ENCODE measurements at places on chromosomes 3 and 15. TPM values are rescaled to one million over a fixed set of nuclear protein-coding genes. Genes with fewer than 3 reads are reported as not detected.

GRCh38 chr15:93043621-93044300 lies 45.2 kb downstream of the RGMA start:
- peak; percentile 48 for DNase-seq

DNA sequence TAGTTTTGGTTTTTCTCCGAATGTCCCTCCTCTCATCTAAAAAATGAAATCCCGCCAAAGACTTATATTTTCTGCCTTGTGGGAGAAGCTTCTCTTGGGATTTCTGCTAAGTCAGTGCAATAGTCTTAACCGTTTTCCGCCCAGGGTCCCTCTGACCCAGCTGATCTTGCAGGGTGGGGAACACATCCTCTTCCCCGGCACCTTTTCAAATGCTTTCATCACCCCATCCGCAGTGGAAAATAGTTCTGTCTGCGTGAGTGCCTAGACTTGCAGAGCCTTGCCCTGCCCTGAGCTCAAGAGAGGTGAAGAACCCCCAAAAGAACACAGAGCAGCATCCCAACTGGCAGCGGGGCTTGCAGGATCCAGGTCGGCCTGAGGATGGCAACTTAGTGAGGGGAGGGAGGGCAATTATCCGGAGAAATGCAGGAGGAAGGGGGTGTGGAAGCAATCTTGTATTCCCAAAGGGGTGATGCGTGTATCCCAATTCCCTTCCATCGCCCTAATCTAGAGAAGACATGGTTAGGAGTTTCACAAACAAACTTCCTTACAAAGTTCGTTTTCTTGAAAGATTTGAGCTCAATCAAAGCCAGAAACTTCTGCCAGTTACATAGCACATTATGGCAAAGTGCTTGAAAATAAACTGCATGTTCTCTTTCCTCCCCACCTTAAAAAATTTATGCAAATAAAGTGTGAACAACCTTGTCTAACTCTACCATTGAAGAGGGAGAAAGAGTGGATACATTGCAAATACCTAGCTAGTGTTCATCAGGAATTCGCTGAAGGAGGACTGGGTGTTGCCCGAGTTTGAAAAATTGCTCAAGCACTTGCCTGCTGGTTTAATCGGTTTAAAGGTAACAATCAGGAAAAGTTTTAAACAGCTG lies 79.9 kb downstream of the NR2F2 start:
- no peak for DNase-seq

DNA sequence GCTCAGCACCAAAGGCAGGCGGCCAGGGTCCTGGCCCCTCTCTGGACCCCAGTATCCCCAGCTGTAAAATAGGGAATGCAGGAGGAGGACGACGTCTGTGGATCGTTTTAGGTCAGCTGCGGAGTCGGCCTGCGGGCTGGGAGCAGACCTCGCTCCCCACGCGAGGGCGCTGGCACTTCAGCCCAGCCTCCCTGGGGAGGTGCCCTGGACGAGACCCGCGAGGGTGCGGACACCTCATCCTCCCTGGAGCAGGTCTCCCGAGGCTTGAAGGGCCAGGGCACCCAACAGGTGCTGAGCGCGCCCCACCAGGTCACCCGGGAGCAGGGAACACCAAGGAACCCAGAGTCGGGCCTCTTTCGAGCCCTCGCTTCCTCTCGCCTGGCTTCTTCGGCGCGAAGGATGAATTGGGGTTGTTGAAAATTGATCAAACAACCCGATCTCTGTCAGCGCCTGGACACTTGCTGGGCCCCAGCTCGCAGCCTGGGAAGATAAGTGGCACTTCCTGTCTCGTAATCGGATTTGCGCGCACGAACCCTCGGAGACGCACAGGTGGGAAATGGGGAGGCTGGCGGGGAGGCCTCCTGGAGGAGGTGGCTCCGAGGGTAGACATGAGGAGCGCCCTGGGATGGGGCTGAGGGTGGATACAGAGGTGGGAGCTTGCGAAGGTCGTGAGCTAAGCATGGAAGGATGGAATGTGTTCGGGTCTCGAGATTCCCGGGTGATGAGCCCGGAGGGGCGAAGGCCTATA lies 588 bp upstream of the VIPR1 start:
- peak; percentile 53 for DNase-seq

- DNase-seq, result peak; percentile 94
These were observed at the start of gene ACTC1 for GRCh38 chr15:34795267-34796081. Gene ACTC1, minus strand, starts transcription at chr15:34795549. Its CDS starts 741 bp downstream, at chr15:34794808.

- DNase-seq, result no peak
These were observed 25.4 kb downstream of the DENND4A start for GRCh38 chr15:65766422-65767263.

DNA sequence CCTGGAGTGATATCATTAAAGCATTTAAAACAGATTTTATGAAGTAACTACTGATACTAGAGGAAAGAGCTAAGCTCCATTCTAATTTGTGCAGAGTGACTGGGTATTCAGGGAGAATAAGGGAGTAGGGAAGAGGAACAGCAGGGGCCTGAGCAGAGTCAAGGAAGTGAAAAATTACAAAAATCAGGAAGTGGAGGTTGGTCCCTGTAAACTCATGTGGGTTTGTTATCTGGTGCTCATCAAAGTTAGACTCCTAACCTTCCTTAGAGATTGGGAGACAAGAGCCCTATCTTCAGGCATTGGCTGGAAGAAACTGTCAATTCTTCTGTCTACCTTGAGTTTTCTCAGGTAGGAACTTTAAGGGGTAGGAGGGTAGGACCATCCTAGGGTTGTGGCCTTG lies 82.5 kb downstream of the NEK11 start:
- no peak for DNase-seq

DNA sequence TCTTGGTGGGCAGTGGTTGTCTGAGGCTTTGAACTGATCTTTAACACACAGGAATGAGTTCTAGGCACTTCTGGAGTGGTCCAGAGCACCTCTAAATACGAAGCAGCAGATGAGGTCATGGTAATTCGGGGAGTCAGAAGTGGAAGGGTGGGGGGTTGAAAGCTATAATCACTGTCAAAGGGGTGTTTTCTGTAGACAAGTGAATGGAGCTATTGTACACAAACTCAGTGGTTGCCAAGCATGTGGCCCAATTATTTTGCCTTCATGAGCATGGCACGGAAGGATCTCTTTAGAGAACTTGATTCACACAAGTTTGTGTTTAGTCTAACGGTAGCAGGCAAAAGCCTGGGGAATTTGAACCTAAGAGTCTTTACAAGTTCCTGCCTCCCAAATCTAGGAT lies 6.3 kb downstream of the FRMD5 start:
- no peak for DNase-seq

- no peak for DNase-seq
These were observed 5.1 kb downstream of the DUOX1 start for GRCh38 chr15:45134682-45135604.

DNA sequence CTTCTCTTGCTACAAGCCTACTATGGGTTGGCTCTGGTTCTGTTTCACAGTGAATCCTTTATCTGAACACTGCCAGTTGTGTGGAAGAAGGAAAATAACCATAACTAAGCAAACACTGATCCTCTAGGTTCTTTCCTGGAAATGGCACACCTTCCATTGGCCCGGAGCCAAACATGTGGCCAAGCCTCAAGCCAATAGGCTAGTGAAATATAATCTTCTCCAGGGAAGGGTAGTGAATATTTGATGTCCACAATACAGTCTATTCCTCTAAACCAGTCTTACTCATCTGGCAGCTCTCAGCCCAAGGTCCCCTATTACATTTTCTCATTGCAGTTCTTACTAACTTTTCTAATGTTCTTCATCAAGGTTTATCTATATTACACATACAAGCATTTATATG lies 921.3 kb downstream of the TUSC7 start:
- DNase-seq, result no peak

- no peak for DNase-seq
These were observed 219.0 kb downstream of the SHQ1 start for GRCh38 chr3:72629191-72629631.

- no peak for DNase-seq
These were observed 139.1 kb downstream of the SRGAP3 start for GRCh38 chr3:9110316-9110715.

GRCh38 chr3:98806521-98806920 lies 43.4 kb downstream of the ST3GAL6 start:
- no peak for DNase-seq

DNA sequence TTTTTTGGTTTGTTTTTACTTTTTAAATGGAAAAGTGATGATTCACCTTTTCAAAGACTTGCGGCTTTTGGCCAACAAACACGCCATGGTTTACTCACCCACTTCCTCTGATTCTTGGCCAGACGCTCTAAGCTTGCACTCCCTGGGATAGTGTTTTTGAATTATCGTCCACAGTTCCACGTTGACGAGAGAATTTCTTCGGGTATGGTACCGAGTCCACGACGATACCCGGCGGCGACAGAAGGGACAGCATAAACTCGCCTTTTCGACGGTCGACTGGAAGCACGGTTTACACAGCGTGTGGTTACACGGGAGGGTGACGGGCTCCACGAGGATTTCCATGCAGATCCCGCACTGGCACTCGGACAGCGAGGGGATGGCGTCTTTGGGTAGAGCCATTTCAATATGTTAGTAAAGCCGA lies 783 bp downstream of the RNF168 start:
- peak; percentile 44 for DNase-seq

- DNase-seq, result no peak
These were observed 29.2 kb downstream of the CPN2 start for GRCh38 chr3:194321693-194322640.

DNA sequence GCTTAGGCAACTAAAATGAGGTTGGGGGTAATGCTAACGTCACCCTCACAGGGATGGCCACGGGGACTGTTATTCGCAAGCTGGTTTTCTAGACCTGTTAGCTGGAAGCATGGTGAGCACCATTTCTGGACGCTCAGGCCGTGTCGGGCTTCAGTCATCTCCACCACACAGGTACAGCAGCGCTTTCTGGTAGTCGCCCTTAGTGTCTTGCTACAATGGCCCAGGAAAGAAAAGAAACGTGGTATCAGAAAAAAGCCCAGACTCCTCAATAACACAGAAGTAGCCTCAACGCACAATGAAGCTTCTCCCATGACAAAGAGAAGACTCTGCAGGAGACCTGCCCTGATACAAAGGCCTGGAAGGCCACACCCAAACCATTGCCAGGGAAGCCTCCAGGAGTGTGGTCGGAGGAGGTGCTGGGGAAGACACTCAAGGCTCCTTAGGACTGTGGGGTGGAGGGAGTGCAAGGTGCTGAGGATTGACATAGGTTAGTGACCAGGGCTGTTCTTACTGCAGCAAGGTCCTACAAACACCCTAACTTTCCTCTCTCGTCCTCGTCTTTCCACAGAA lies 50.2 kb downstream of the ANXA2 start:
- DNase-seq, result no peak

DNA sequence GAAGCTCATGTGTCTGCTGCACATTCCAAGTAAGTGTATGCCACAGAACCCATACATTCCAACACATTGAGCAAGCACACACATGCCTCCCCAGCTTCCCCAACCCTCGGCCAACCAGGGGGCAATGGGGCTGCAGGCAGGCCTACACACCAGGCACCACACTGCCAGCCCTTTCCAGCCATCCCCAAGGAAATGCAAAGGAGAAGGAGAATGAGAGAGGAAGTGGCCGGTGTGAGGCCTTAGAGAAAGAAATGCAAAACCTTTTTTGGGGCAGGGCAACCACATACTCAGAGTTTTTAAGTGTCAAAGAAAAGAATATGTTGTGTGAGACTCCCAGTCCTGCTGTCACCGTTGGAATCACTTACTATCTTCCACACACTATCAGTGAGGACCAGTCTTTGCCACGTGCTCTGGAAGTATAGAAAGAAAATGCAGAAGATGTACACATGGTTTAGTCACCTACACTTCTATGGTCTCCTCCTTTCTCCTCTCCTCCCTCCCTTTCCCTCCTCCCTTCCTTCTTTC lies 11.1 kb downstream of the IGF2BP2 start:
- DNase-seq, result no peak

- DNase-seq, result no peak
These were observed 63.0 kb downstream of the CHSY1 start for GRCh38 chr15:101188637-101189408.

DNA sequence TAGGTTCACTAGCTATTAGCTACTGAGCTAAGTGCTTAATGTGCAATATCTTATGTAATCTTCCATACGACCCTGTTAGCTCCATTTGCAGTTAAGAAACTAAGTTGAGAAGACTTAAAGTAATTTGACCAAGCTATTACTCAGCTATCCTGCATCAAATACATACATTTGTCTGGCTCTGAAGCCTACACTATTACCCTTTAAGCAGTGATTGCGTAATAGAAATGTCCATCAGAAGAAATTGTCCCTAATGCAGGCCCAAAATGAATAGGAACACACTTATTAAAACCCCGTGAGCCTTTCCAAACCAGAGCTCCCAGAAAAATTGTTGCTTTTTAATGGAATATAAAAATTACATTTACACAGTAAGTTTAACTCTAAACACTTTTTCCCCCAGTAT lies 5.3 kb upstream of the MYO1E start:
- no peak for DNase-seq

GRCh38 chr3:52036222-52036694 lies 20.1 kb downstream of the DUSP7 start:
- DNase-seq, result no peak

- no peak for DNase-seq
These were observed 6.0 kb downstream of the GABRR3 start for GRCh38 chr3:98029083-98029482.

- DNase-seq, result no peak
These were observed 56.9 kb downstream of the LRCH3 start for GRCh38 chr3:197847866-197848401.

- DNase-seq, result no peak
These were observed 7.0 kb downstream of the SNAP23 start for GRCh38 chr15:42502477-42502876.

- DNase-seq, result no peak
These were observed 4.5 kb downstream of the CHRD start for GRCh38 chr3:184384342-184384741.

DNA sequence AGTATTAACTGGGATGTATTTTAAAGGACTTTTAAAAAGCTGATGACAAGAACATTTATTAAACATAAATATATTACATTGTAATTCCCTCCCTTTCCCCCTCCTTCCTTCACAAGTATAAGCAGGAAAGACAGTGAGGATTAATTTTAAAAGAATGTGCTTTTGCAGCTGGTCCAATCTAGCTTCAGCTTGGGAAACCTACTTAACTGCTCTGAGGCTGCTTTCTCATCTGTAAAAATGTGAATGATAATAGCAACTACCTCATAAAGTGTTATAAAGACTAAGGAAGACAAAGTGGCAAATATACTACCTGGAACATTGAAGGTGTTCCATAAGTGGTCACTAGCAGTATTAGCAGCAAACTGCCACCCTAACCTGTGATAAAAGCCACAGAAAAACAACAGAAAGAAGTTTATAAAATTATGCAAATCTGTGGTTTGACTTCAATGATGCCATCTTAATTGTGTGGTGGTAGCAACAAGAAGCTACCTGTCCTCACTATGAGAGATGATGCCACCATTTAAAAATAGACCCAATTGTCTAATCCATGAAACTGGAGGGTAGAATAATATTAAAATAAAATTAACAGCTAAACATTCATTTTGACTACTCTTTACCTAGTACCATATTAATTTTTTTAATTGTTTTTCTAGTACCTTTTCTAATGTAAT lies 20.0 kb downstream of the DHX36 start:
- DNase-seq, result no peak

GRCh38 chr3:129259612-129260477 lies 10.4 kb downstream of the COPG1 start:
- no peak for DNase-seq

The CCDC33 gene
- not detected for total RNA-seq

The FBXW12 gene
- total RNA-seq, result not detected

The PARP15 gene
- 0.38 TPM for total RNA-seq

The MESP2 gene
- total RNA-seq, result not detected

The CLEC3B gene
- 93.5 TPM for total RNA-seq

Data from heart left ventricle (tissue), 16 donors.